ENCODE measurements at places on chromosomes 2 and 18.

- DNase-seq, result no peak
Measured at GRCh38 chr18:25669741-25670140, 317.8 kb upstream of the ZNF521 start.

DNA sequence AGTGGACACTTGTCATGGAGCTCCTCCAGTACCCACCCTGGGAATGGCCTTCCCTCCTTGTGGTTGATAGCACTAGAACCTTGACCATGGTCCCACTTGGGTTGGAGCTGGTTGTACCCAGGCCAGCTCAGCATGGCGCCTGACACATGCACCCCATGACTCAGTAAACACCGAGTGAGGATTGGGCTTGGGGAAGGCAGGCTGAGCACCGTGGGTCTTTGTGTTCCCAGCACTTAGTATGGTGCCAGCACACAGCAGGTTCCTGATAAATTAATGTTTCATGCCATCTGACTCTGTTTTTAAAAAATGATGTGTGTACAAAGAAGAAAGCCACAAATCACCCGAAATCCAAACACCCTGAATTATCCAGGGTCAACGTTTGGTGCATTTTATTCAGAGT, 69.8 kb downstream of the CIB4 start:
- no peak for DNase-seq

DNA sequence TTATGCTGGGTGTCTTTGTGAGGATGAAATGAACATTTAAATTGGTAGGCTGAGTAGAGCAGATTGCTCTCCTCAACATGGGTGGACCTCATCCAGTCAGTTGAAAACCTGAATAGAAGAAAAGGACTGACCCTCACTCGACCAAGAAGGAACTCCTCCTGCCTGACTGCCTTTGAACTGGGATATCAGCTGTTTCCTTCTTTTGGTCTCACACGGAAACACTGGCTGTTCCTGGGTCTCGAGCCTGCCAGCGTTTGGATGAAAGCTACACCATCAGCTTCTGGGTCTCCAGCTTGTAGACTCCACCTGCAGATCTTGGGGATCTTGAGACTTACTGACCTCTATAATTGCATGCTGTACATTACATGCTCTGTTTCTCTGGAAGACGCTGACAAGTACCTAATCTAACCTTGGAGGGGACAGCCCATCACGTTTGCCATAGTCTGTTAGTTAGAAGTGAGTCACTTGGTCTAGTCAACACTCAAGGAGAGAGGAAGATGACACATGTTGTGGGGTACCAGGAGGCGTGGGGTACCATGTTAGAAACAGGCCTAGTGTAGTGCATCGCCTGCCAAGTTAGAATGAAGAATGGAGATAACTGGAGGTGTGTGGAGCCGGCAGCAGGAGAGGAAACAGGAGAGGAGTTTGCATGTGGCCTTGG, 267.0 kb downstream of the MREG start:
- no peak for DNase-seq

DNA sequence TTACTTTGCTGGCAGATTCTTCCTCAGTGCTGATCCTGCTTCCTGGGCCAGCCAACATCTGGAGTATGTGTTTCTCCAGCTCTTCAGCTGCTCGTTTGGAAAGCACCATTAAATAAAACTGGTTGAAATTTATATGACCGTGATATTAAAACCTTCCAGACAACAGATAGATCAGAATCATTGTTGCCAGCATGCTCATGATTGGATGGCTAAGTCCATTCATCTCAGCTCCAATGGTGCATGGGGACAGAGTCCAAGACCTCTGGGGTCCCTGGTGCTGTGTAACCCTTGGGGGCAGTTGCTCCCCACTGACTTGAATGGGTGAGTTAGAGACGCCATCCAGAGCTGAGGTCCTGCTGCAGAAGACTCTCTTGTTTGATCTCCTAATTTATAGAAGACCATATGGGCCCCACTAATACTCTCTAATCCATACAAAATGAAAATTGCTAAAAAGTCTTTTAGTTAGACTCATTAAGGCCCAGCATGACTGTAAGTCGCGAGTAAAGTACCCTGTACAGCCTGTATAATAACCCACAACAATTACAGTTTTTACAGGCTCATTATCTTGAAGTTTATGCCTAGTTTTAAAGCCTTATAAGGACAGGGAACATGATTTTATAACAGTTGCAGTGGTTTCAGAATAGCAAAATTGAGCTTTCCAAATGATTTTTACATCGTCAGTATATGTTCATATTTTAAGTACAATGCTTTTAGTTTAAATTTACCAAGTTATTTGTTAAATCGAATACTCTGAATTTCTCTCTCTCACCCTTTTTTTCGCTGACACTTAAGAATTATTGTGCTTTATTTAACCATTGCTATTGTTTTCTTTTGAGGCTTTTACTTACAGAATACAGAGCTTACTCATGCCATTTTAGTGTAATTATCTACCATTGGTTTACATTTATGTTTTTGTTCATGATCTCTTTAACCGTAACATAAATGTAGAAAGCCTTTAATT, 60.0 kb downstream of the CABLES1 start:
- no peak for DNase-seq

GRCh38 chr2:239758279-239758877, 266.8 kb downstream of the NDUFA10 start:
- no peak for DNase-seq

Measured in T-helper 1 cell (primary cell).